ENCODE measurements at places on chromosomes 13 and 19. TPM values are rescaled to one million over a fixed set of nuclear protein-coding genes. Genes with fewer than 3 reads are reported as not detected.

AKT2 gene
- total RNA-seq, result 138 TPM

COL5A3 gene
- total RNA-seq, result 47.3 TPM

PEAK3 gene
- not detected for total RNA-seq

C19orf85 gene
- total RNA-seq, result not detected
